Dorsolateral prefrontal cortex (tissue), 122 donors: ENCODE measurements at places on chromosomes 7 and 10. TPM values are rescaled to one million over a fixed set of nuclear protein-coding genes. Genes with fewer than 3 reads are reported as not detected.

DNA sequence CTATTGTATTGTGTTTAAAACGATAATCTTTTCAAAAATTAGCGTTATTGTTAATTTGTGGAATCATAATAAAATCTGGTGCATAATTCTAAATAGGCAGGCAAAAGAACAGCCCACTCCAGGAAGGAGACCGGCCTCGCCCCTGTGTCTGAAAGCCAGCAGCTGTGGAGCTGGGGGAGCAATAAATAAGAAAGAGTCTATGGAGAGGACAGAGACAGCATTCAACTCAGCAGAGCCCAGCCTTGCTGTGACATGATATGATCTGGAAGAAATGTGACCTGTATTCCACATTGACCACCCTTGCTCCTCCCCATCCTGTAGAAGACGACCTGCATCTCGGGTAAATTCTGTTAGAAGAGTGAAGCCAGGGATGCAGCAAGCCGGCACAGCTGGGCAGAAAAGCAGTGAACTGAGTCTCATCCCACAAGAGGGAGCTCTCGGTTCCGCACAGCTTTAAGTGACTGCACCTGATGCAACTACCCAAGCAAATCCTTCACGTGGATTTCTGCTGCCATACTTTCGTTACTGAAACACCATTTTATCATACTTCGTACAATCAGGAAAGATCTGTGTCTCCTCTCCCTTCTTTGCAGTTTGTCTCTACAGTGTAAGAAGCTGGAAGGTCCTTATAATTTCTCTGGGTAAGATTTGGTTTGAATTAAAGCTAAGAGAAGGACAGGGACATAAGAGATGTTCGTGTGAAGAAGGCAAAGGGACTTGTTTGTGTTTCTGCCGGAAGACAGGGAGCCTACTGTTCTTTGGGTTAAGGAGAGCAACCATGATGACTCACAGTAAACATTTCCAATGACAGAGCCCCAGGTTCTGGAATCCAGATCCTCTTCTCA, 427.1 kb downstream of the GPAM start:
- DNase-seq, result no peak

- DNase-seq, result no peak
These were observed 48.5 kb downstream of the LRRC18 start for GRCh38 chr10:48890888-48891850.

- DNase-seq, result no peak
These were observed 19.2 kb downstream of the SMNDC1 start for GRCh38 chr10:110285501-110285900.

DNA sequence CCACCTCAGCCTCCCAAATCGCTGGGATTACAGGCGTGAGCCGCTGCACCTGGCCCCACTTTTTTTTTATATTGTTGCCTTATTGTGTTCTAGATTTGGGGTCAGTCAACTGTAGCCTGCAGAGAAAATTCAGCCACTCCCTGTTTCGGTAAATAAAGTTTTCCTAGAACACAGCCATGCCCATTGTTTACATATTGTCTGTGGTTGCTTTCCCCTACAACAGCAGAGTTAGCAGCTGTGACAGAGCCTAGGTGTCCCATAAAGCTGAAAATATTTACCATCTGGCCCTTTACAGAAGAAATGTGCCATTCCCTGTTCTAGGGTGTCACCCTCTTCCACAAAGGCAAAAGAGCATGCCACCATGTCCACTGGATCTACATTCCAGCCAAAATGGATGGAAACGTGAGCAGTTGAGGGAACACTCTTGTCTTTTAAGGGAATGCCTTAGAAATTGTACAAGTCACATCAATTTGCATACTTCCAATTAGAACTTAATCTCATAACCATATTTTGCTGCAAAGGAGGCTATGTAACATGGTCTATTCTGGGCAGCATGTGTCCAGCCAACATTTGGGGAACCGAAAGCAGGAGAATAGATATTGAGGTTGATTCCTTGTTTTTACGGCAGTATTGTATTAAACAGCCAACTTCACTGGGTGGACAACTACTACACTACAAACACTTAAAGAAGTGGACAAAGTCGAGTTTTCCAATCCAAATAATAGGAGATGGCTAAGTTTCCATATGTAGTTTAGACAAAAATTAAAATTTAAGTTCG, 11.0 kb upstream of the BLVRA start:
- no peak for DNase-seq

DNA sequence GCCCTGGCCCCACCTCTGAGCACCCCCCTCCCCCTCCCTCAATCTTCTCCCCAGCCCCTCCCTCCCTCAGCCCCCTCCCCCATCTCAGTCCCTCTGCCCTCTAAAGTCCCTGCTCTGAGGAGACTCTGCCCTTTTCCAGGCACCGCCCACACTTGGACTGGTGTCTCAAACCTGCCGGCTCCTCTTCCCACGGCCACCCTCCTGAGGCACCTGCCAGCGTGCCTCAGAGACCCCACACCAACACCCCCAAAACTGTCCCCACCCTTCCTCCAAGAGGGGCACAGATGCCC, 34.6 kb upstream of the HSPB1 start:
- DNase-seq, result no peak

- no peak for DNase-seq
These were observed 222.3 kb downstream of the SUGCT start for GRCh38 chr7:40356871-40357709.

DNA sequence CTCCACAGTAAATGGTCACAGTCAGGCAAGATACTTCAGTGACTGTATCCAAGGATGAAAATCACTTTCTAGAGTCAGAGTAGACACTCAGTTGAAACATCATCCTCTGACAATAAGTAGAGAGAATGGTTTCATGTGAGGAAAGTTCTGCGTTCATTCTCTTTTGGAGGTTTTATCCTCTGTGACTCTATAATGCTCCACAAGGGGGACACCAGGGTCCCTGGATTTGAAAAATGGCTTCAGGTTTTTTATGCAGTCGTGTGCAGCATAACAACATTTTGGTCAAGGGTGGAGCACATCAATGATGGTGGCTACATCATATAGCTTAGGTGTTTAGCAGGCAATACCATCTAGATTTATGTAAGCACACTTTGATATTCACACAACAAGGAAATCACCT, 40.4 kb downstream of the TMEM168 start:
- DNase-seq, result no peak

- no peak for DNase-seq
These were observed 1.8 kb downstream of the GPC2 start for GRCh38 chr7:100175296-100175935.

DNA sequence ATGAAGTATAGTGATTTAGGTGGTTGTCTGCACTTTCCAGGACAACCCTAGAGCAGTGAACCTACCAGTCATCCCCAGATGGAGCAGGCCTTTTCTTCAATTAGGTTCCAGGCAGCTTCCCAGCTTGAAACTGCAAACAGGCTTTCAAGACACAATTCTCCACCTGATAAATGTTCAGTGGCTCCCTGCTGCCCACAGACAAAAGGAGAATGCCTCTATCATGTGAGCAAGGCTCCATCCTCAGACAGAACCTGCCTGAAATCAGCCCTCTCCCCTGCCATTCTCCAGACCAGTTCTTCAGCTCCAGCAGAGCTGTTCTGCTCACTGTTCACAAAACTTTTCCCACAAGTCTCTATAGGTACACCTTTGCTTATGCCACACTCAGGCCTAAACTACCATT, 22.1 kb downstream of the RELN start:
- no peak for DNase-seq

DNA sequence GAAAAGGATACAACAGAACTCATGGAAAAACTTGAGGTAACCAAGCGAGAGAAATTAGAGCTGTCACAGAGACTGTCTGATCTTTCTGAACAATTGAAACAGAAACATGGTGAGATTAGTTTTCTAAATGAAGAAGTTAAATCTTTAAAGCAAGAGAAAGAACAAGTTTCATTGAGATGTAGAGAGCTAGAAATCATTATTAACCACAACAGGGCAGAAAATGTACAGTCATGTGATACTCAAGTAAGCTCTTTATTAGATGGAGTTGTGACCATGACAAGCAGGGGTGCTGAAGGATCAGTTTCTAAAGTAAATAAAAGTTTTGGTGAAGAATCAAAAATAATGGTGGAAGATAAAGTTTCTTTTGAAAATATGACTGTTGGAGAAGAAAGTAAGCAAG, 62.1 kb downstream of the AKAP9 start:
- no peak for DNase-seq

DNA sequence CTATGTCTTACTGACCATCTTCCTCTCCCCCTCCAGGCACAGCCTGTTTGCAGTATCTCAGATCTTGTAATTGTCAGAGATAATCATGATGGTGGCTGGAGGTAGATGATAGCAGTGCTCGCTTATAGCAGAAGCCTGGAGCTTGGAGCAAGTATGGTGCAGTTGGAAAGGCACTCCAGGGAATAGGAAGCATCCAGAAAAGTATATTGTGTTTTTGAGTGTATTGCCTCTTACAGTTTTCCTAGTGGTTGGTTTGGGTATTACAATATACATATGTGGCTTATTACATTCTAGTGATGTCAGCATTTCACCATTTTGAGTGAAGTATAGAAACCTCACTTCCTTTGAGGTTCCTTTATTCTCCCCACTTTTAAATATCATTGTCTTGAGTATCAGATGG, 101.5 kb downstream of the STK31 start:
- no peak for DNase-seq

DNA sequence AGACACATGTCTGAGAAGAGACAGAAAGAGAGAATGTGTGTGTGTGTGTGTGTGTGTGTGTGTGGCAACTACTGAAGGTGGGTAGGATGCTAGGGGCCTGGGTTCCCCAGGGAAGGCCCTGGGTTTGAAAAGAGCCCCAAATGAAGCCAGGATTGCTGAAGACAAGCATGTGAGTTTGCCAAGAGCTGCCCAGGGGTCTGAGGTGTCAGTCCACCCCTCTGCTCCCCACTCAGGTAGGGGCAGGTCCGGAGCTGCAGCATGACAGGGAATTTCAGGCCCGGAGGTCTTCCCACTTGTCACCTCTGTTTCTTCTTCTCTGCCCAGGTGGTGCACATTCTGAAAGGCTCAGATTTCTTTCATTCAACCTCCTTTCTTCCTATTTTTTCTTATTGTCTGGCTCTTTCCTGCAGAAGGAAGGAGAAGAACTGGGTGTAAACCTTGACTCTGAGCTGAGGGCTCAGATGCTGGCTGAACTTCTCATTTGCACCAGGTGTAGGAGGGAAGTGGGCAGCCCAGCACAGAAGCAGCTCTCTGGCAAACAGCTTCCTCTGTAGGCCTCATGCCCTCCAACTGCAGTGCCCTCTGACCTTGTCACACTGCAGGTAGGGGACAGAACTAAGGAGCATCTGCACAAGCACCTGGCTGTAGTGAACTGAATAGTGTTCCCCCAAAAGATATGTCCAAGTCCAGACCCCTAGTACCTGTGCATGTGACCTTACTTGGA, 79.6 kb upstream of the LRRC4 start:
- no peak for DNase-seq

DNA sequence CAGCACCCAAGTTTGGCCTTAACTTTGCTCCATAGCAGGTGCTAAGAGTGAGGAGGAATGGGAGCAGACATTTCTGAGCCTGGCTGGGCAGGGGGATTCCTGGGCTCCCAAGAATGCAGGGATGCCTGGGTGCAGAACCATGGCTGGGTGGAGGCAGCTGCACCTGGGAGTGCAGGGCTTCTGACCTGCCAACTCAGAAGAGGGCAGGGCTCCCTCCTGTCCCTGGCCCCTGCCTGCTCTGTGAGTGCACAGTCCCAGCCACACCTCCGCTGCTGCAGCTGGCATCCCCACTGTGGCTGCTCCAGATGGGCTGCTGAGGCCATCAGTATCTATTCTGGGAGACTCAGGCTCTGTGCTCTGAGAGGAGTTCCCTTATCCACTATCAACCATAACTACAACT, 747.4 kb upstream of the VSTM2A start:
- no peak for DNase-seq

DNA sequence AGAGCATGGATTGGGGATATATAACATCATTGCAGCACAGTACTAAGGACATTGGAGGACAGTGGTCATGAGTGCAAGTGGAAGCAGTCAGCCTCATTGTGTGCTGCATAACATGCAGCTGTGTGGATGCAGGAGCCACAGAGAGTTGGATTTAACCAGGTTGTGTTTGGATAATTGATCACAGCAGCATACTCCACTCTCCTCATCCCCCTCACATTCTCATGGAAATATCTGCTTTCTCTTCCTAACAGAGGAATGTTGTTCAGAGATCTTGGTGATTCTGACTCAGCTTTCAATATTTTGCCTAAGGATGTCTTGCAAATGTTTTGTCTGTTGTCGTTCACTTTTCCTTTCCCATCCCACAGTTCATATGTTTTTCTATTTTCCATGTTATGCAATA, 31.8 kb upstream of the LSM8 start:
- DNase-seq, result no peak

DNA sequence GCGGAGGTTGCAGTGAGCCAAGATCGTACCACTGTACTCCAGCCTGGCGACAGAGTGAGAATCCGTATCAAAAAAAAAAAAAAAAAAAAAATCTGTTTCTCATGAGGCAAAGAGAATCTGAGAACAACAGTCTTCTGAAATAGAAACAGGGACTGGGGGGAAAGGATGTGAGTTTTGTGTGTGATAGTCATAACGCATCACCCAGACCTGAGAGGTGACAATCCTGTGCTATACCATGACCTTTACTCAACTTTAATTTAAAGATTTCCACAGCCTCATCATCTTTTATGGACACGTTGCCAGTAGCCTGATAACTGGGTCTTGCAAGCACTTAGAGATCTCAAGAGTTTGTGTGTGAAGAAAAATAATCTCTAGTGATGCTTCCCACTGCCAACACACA, 2.3 kb downstream of the ATXN7L1 start:
- no peak for DNase-seq

GRCh38 chr7:84394219-84394618, 199.6 kb upstream of the SEMA3A start:
- DNase-seq, result no peak

The DNAJC30 gene
- 14.1 TPM for total RNA-seq

The ZPBP gene
- not detected for total RNA-seq

The CYP2E1 gene
- total RNA-seq, result 18.0 TPM

The SDK1 gene
- 10.6 TPM for total RNA-seq

The ANLN gene
- 65.7 TPM for total RNA-seq

The ACTR1A gene
- 152 TPM for total RNA-seq

The TMEM184A gene
- total RNA-seq, result not detected

The ACTL6B gene
- total RNA-seq, result 68.4 TPM

The ZC3HAV1L gene
- total RNA-seq, result 4.6 TPM
